ENCODE measurements at places on chromosomes 7 and 10. TPM values are rescaled to one million over a fixed set of nuclear protein-coding genes. Genes with fewer than 3 reads are reported as not detected.

GRCh38 chr7:4888161-4888560 is 4.6 kb upstream of the RADIL start:
- DNase-seq = no peak

PIK3AP1 gene
- 5.7 TPM for polyA plus RNA-seq

AKR1D1 gene
- polyA plus RNA-seq = 4.4 TPM

ZMIZ2 gene
- 86.2 TPM for polyA plus RNA-seq

TEX47 gene
- not detected for polyA plus RNA-seq

DNA sequence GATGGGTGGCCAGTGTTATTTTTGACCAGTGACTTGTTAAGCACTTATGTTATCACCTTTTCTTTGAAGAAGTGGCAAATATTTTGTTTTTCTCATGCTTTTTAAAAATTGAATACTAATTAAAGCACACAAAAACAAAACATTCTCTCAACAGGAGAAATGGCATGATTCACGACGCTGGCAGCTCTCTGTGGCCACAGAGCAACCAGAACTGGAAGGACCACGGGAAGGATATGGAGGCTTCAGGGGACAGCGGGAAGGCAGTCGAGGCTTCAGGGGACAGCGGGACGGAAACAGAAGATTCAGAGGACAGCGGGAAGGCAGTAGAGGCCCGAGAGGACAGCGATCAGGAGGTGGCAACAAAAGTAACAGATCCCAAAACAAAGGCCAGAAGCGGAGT is 6.2 kb upstream of the KIFBP start:
- no peak for DNase-seq

GRCh38 chr7:96982586-96982985 is 22.8 kb upstream of the DLX6 start:
- DNase-seq = no peak

GRCh38 chr7:104275900-104276299 is 52.5 kb upstream of the LHFPL3 start:
- no peak for DNase-seq

VSTM4 gene
- 10.2 TPM for polyA plus RNA-seq

GNGT1 gene
- polyA plus RNA-seq = not detected

SORBS1 gene
- 60.2 TPM for polyA plus RNA-seq

PRPS1L1 gene
- not detected for polyA plus RNA-seq

EIF5AL1 gene
- 0.39 TPM for polyA plus RNA-seq

SPDYE11 gene
- 0.51 TPM for polyA plus RNA-seq

DNA sequence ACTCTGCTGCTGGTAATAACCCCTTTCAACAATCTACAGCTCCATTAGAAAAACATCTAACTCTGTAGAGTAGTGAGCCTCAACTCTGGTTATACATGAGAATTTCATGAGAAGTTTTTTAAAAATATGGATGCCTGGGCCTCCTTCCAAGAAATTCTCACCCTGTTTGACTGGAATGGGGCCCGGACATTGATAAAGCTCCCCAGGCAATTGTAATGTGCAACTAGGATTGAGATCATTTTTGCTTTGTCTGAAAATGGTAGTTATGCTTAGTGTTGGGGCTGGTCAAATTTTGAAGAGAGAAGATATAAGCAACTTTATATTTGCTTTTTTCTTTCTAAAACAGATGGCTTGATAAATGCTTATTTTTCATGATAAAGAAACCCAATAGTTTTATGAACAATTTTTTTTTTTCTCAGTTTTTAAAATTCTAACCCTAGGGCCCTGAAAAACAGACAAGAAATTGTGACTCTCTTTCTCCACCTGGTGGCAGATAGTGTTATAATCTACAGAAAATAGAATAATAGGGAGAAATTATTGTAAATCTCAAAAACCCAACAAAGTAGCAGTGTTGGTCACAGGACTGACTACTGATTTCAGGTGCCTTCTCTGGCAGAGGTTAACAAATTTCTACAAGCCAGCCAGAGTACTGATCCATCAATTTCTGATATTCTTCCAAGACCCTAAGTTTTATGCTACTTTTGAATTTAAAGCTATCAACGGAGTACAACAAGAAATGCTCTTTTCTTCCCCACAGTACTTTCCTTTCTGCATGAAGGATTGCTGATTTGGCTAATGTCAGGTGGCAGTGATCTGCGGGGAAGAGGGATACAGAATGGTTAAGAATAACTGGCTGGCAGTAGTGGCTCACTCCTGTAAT is 174.8 kb downstream of the DKK1 start:
- DNase-seq = no peak

TYSND1 gene
- polyA plus RNA-seq = 15.7 TPM

ZMYND11 gene
- 69.8 TPM for polyA plus RNA-seq

DEPP1 gene
- 13.4 TPM for polyA plus RNA-seq

All from large intestine (tissue), 12 donors.